Stimulated activated CD4-positive, alpha-beta T cell treated with anti-CD3 and anti-CD28 coated beads, Interleukin-12 subunit alpha, Interleukin-12 subunit beta, amount 100 ng/mL, for 4 hours (primary cell): ENCODE measurements at places on chromosomes 3 and 15.

DNA sequence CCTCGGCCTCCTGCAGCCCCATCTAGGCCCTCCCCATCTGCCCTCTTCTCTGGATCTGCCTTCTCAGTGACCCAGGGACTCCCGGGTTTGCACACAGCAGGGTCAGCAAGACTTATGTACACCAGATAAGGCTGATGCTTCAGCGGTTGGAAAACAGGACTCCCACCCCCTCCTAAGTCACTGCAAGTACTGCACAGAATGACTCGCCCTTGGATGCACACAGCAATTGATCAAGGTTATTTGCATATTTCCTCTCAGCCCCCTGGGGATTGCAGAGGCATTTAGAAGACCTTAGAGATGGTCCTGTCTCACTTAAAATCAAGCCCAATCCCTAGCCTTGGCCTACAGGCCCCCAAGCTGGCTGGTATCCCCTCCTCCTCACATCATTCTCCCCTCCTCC lies 8.9 kb downstream of the ACAN start:
- DNase-seq = no peak

DNA sequence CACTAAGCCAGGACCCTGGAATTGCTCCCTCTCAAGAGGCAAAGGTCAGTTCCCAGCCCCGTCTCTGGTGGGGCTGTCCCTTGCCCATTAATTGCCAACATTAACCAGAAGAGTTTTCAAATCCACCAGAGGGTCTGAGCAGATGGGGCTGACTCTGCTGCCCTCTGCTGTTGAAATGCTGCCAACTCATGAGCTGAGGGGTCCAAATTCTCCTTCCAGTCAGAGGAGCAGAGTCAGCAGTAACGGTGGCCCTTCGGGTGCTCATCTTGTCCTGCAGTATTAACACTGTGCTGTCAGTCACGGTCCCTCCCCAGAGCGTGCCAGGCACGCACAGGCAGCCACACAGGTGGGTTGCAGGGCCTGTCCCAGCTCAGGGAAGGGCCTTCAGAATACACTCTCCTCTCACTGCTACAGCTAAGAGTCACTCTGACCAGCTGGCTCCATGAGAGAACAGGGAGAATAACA lies 10.7 kb upstream of the SPTBN5 start:
- peak; percentile 63 for DNase-seq

GRCh38 chr3:45241206-45241605 lies 15.1 kb upstream of the TMEM158 start:
- DNase-seq = no peak

GRCh38 chr3:61537366-61537765 lies 24.0 kb upstream of the PTPRG start:
- no peak for DNase-seq

GRCh38 chr3:141728355-141728892 lies 9.7 kb upstream of the RNF7 start:
- DNase-seq = no peak

DNA sequence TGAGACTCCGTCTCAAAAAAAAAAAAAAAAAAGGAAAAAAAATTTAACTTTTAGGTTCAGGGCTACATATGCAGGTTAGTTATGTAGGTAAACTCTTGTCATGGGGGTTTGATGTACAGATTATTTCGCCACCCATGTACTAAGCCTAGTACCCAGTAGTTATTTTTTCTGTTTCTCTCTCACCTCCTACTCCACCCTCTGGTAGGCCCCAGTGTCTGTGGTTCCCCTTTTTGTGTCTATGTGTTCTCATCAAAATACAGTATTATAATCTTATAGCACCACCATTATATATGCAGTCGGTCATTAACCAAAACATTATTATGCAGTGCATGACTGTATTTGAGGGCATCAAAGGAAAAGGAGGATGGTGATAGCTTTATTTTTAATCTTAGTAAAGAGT lies 47.3 kb downstream of the CHP1 start:
- no peak for DNase-seq
